ENCODE measurements at places on chromosomes 3 and 15.

- DNase-seq, result no peak
Measured at GRCh38 chr3:152281133-152281713, 12.5 kb downstream of the MBNL1 start.

- DNase-seq, result no peak
Measured at GRCh38 chr3:107892955-107893624, 197.7 kb downstream of the CD47 start.

- DNase-seq, result no peak
Measured at GRCh38 chr3:53618524-53618906, 124.1 kb downstream of the CACNA1D start.

DNA sequence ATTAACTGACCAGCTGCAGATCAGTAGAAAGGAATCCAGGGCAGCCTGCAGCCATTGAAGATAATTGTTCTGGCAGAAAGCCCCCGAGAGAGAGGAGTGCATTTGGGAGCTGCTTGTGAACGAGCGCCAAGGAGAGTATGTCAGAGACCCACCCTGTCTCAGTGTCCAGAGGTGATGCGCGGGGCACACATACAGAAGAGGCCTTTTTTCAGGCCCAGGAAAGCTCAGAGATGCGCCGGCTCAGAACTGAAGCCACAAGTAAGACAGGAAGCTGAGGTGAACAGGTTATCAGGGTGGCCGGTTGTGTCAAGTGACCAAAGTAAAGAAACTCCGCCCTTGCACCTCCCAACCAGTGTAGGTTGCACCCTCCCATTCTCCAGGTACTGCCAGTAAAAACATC lies 59.8 kb upstream of the HEG1 start:
- DNase-seq, result no peak

DNA sequence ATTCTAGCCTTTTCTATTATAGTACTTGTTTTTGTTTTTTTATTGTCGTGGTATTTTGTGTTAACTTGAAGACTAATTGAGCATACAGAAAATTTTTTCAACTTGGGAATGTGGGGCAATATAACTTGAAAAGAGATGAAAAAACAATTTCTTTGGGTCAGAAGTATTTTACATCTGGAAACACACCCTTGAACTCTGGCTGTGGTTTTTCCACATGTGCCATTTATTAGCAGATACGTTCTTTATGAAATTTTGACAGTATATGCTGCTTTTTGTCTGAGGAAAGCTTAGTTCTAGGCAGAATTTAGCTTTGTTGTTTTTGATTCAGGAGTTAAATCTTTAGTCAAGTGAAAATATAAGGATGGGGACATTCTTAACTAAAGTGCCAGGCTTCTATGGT lies 44.7 kb downstream of the TCF12 start:
- DNase-seq, result no peak

DNA sequence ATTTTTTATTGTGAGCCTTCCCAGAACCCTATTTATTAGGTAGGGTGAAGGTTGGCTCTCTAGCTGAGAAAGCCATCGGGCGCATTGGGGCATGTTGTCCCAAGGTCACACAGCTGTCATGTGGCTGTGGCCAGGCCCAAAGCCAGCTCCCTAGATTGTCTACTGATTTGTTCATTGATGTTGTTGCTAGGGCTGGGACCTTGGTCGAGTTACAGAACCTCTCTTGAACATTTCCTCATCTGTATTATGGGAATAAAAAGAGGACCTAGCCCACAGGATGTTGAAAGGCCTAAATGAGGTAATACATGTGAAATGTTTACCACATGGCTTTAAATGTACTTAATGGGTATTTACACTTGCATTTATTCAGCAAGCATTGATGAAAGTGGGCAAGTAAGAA lies 252.5 kb downstream of the SUCLG2 start:
- no peak for DNase-seq

DNA sequence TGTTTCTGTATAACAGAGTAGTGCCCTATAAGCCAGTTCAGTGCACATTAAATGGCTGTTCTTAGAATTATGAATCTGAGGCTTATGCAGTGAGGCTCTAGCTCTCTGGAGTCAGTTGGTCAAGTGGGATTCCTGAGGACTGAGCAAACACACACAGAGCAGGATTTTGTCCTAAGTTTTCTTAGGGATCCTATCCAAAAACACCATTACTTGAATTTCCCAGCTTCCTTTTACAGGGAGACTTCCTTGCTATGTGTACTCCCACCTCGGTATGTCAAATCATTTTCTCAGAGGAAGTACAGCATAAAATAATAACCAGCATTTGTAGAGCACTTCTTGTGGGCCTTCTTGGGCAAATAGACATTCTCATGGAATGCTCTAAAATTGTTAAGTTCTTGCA lies 63.1 kb upstream of the GOLGA6B start:
- DNase-seq, result no peak

DNA sequence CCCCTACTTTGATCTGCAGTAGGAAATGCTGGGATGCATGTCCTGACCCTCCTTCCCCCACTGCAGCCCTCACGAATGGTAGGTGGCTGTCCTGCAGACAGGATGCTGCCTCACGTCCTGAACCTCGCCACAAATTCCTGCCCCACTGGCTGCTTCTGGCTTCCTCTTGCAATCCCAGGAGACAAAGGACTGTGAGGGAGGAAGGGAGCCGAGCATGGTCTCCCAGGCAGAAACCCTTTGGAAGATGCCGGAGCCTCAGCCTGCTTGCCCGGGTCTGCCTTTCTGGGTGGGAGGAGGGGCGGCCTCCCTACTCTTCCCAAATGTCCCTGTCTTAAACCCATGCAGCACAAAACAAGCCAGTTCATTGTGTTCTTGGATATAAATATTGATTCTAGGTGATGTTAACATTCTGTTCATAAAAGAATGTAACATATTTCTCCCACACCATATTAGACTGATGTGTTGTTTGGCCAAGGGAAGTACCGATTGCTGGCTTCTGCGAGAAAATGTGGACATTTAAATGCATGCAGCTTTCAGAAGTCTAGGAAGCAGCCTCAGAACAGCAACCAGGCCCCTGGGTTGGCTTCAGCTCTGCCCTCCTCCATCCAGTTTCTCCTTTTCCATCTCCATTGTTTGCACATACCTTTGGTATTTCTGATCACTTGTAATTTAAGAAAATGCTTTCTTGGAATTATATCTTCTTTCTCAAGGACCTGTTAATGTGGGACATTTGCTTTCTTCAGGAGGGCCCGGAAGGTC lies 75.3 kb downstream of the HMG20A start:
- DNase-seq, result no peak

DNA sequence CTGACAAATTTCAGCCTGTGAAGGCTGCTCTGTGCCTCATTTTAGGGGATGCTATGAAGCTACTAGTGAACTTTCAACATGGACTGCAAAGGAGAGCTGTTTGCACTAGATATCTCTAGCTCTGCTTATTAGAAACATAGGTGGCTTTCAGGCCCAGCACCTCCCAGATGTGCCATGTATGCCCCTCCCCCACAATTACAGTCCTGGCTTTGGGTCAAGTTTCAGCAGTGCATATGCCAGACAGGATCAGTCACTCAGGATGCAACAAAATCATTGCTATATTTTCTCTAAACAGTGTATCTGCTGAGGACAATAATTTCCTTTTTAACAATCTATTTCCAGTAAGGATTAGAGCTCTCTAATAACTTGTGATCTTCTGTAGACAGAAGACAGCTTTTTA lies 178.8 kb upstream of the STAC start:
- DNase-seq, result no peak

GRCh38 chr3:128518587-128519490 lies 25.8 kb upstream of the GATA2 start:
- DNase-seq, result no peak

- no peak for DNase-seq
Measured at GRCh38 chr3:72615776-72616175, 232.5 kb downstream of the SHQ1 start.

GRCh38 chr3:99498550-99499234 lies 139.7 kb upstream of the COL8A1 start:
- DNase-seq, result no peak

DNA sequence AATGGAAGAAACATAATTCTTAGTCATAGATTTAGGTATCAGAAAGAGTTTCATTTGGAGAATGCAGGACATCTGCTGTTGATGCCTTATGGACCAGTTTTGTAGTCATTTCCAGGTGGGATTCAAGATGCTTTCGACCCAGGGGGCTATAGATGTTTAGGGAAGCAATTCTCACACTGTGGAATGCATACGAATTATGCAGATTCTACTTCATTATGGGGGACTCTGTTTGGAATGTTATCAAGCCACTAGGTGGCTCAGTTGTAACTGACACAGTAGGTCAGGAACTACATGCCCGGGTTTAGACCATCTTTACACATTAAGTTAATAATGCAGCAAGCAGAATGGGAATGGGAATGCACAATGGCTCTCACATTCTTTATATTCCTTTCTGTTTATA lies 1359.8 kb downstream of the ZPLD1 start:
- DNase-seq, result no peak
